B cell (primary cell): ENCODE measurements at places on chromosomes 13 and 19. TPM values are rescaled to one million over a fixed set of nuclear protein-coding genes. Genes with fewer than 3 reads are reported as not detected.

ZNF835 gene
- 7.0 and 10.1 TPM in 2 replicates for total RNA-seq

GRCh38 chr19:7242601-7243258, 51.5 kb downstream of the INSR start:
- peak; percentile 41 for DNase-seq

DNA sequence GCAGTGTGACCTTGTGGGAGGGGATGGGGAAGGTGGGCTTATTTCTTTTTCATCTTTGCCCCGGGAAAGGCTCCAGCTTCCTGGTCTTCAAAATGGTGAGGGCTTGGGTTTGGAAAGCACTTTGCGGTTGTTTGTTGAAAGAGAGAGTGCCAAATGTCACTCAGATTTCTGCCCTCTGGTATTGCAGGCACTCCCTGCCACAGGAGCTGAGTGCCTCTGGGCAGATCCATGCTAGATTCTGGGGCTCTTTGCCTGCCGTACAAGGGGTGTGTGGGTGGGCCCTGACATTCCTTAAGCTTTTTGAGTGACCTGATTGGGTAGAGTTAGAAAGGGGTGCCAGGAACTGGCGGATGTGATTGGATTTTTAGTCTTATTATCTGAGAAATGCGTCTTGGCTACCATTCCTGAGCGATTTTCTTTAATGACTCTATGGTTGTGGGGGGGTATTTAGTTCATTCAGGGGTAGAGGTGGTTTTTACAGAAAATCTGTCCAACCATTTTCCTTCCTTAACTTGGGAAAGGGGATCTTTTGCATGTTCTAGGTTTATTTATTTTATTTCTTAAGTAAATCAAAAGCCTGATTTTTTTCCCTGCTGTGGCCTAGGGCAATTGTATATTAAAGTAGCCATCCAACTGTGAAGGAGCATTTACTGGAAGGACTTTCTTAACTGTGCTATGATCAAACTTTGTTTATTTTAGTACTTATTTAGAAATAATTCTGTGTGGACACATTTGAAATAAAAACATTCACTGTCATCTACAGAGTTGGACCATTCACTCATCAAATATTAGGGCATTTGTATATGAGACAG, 3.2 kb downstream of the ARHGAP35 start:
- DNase-seq, result no peak

GRCh38 chr19:41356984-41357739, 3.4 kb upstream of the TGFB1 start:
- no peak for DNase-seq

GRCh38 chr13:99326012-99326411, 18.8 kb upstream of the GPR183 start:
- DNase-seq, result peak; percentile 50
